ENCODE measurements at places on chromosomes 7 and 10.

- no peak for DNase-seq
These were observed 18.1 kb upstream of the AKR1E2 start for GRCh38 chr10:4807761-4808507.

GRCh38 chr7:22176791-22177412 is 180.1 kb downstream of the RAPGEF5 start:
- DNase-seq = no peak

DNA sequence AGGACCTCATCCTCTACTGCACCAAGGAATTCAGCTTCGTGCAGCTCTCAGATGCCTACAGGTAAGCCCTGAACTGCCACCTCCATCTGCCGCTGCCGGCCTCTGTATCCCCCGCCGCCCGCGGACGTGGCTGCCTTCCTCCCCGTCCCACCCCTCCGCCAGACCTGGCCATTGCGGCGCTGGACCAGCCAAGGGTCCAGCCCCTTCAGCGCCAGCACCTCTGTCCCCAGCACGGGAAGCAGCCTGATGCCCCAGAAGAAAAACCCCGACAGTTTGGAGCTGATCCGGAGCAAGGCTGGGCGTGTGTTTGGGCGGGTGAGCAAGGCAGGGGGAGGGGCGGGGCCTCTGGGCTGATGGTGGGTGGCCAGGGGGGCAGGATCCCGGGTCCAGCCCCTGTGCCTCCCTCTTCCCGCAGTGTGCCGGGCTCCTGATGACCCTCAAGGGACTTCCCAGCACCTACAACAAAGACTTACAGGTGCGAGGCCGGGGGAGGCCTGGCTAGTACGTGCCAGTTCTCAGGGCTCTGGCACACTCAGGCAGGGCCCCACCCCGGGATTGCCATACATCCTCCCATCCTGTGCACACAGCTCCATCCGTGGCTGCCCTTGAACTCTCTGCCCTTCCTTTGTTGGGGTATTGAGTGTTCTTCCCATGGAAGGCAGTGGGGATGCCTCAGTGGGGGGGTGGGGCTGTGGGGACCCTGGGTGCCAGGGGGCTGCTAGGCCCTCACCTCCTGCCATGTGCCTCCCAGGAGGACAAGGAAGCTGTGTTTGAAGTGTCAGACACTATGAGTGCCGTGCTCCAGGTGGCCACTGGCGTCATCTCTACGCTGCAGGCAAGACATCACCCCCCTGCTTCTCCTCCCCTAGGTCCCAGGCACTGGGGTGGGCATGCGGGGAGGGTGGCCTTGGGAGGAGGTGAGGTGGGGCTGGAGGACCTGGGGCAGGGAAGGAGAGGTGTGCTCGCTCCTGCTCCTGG is 13.5 kb downstream of the ASL start:
- DNase-seq = no peak

GRCh38 chr7:108057951-108058481 is 55.1 kb upstream of the LAMB1 start:
- no peak for DNase-seq

DNA sequence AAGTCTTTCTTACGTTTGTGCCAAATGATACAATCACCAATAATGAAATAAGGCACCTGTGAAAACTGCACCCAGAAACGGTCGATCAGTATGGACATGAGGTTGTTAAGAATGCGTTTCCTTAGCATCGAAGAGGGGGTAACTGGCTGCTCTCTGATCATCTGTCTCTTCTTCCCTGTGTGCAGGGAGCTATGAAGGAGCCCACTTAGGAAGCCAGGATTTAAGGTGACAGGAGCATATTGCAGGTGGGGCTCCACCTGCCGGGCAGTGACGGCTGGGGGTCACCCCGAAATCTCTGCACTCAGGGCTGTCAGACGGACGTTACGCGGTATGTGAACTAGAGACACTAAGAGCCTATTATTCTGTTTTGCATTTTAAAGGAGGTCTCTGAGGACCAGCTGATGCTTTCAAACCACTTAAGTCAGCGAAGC is 64.5 kb downstream of the CARD11 start:
- no peak for DNase-seq

- DNase-seq = no peak
These were observed 67.8 kb downstream of the GPR37 start for GRCh38 chr7:124697746-124698145.

- DNase-seq = no peak
These were observed 643.0 kb downstream of the SUGCT start for GRCh38 chr7:40777730-40778312.

GRCh38 chr7:135481598-135481979 is 28.3 kb downstream of the CNOT4 start:
- no peak for DNase-seq

GRCh38 chr7:118312051-118312450 is 87.5 kb downstream of the ANKRD7 start:
- no peak for DNase-seq

DNA sequence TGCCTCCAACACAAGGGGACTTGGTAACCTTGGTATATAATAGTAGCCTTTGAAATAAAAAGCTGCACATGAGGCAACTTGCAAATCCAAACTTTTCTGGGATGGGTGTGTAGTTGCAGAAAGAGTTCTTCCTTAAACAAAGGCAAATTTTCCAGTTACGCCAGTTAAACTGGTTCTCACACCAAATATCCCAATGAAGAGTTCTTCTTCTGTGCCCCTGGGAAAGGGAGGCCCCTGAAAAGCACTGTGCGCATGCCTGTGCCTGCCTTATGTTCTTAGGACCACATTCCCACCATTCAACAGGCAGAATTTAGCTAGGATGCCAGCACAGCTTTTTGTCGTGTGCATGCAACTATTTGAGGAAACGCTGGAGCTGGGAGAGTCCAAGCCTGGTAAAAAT is 164.8 kb upstream of the SLC25A13 start:
- DNase-seq = no peak

- no peak for DNase-seq
These were observed 154.6 kb upstream of the NPVF start for GRCh38 chr7:25382869-25383268.

- no peak for DNase-seq
These were observed 72.7 kb upstream of the MRLN start for GRCh38 chr10:59825932-59826331.

DNA sequence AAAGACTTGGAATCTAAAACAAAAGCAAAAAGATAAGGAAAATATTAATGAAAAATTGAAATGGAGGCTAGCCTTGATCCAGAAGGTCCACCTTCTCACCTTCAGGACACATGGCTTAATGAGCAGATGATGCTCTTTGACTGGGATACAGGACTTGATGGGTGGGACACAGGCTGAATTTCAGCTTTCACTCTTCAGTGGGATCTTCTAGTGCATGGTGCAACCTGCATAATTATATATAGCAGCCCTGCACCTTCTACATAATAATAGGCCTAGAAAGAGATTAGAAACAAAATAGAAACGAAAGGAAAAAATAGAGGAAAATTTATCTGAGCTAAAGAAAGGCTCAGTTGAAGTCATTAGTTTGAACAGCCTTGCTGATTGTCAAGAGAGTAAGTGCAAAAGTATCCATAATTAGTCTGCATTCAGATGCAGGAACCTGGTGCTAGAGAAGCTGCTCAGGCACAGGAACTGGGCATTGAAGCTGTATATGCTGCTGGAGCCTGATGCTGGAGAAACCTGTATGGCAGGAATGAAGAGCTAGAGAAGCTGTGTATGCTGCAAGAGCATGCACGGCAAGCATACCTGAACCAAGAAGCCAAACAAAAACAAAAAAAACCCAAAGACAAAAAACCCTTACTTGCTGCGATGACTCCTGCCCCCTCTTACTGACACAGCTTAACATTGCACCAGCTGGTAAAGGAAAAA is 19.4 kb downstream of the MKLN1 start:
- no peak for DNase-seq

DNA sequence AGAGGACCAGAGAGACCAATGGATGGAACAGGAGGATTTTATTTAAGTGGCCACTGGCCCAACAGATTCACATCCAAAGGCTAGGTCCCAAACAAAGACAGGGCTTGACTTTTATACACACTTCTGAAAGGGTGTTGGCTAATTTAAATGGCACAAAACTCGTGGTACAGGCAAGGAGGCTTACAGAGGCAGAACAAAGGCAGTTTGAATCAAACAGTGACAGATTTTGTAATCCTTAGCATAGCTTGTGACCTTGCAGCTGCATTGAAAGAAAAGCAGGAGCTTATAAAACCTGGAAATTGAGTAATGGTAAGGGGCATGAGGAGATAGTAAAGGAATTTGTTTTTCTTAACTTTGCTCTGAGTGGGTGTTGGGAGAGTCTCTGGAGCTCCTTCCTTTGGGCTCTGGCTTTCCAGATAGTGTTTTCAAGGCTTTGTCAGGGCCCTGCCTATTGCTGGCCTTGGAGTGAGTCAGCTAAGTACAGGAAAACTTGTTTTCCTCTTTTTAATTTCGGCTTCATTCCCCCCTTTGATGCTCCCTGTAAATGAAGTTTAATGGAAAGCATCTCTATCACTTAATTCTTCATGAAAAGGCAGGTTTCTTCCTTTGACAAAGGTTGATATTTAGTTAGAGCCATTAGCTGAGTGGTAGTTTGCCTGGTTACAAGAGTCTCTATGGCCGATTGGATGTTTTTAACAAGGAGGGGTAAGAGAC is 96.9 kb downstream of the TRIM24 start:
- no peak for DNase-seq

DNA sequence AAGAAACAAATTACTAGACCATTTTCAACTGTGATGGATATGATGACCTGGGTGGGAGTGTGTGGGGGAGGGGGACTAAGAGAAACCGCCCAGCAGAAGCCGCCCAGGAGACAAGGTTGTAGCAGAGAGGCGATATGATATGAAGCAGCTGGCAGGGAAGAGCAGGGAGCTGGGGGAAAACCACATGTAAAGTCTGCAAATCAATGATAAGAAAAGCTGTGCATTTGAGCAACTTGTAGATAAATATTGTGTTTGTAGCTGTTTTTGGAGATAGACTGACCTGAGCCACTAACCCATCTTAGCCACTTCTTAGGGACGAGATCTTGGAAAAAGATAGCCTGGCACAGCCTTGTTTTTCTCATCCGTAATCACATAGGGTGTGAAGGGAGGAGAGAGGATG is 252.6 kb downstream of the SEC23IP start:
- DNase-seq = no peak

DNA sequence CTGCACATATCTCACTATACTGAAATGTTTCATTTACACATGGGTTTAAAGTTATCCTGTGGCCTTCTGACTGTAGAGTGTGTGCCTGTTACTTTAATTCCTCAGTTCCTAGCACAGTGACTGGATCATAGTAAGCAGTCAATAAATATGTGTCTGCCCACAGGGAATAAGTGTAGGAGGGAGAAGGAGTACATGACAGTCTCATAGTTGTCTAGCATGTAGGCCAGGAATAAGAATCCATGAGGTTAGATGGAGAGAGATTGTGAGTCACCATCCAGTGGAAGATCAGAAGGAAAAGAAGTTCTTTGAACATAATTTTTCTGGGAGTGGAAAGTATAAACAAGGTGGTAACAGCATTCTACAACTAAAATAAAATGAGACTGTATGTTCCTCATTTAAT is 36.6 kb upstream of the SEMA3A start:
- no peak for DNase-seq

- DNase-seq = peak; percentile 25
These were observed 72.0 kb downstream of the SLC37A3 start for GRCh38 chr7:140326116-140326928.

DNA sequence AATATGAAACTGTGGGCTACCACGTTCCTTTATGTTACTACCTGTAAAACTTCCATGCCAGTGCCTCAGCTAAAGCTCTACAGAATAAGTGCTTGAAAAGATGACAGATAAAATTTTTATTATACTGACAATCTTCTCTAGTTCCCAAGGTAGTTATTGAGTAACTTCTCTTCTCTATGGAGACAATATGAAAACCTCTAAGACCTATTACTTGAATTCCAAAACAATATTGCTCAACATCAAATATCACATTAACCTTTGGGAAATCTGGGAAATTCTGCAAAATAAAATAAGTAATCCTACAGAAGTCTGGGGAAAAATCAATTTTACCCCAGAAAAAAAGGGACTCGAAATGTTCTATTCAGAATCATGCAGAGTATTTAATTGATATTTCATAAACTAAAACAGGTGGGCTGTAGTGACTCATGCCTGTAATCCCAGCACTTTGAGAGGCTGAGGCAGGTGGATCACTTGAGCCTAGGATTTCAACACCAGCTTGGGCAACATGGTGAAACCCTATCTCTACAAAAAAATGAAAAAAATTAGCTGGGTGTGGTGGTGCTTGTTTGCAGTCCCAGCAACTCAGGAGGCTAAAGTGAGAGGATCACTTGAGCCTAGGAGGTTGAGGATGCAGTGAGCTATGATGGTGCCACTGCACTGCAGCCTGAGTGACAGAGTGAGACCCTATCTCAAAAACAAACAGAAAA is 23.8 kb upstream of the ANK3 start:
- no peak for DNase-seq

GRCh38 chr10:103241262-103242011 is 4.2 kb upstream of the RPEL1 start:
- DNase-seq = no peak

- no peak for DNase-seq
These were observed 214.3 kb downstream of the DGKB start for GRCh38 chr7:14688208-14688607.

GRCh38 chr10:128540781-128541761 is 414.8 kb upstream of the MKI67 start:
- DNase-seq = no peak

DNA sequence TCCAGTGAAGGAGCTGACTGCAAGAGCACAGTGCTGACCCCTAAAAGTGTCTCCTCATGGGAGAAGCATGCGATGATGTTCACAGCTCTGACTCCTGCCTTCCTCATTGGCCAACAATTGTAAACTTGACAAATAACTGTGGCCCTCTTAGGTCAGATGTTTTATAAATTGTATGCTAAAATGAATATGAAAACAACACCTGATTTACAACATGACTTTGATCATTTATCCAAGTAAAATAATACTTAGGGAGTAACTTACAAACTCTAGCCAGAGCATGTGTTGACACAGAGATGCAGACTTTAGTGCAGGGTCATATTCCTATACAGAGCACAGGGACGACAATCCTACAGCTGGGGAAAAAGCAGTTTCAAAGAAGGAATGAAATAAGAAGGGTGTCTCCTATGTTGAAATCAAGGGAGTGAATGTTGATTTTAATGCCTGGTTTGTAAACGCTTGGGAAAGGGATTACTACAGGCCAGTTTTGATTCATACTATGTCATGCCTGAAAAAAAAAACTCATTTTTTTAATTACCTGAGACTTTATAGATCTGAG is 391.4 kb upstream of the AKR1E2 start:
- DNase-seq = no peak

DNA sequence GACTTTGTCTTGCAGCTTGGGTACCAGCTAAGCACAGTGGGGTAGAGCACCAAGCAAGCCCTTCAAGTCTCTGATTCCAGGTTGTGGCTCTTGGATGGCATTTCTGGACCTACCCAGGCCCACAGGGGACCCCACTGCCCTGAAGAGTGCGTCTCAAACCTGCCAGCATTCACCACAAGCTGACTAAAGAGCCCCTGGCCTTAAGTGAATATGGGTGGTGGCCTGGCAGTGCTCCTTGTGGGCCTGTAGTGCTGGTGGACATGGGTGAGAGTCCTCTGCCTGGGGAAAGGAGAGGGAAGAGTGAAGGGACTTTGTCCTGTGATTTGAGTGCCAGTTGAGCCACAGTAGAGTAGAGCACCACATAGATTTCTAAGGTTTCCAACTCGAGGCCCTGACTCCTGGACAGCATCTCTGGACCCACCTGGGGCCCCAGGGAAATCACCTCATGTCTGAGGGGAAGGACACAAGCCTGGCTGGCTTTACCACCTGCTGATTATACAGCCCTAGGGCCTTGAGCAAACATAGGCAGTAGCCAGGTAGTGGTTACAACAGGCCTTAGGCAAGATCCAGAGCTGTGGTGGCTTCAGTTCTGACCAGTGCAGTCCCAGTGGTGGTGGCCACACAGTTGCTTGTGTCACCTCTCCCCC is 23.7 kb downstream of the GSDME start:
- DNase-seq = no peak

Data from GM18507 (cell line).